Stimulated activated CD4-positive, alpha-beta T cell treated with anti-CD3 and anti-CD28 coated beads, Interleukin-1b, Interleukin-23, amount 100 ng/mL, for 1 hour (primary cell): ENCODE measurements at places on chromosomes 16 and 17.

- DNase-seq, result no peak
Measured at GRCh38 chr17:61235827-61236197, 163.8 kb upstream of the TBX2 start.

DNA sequence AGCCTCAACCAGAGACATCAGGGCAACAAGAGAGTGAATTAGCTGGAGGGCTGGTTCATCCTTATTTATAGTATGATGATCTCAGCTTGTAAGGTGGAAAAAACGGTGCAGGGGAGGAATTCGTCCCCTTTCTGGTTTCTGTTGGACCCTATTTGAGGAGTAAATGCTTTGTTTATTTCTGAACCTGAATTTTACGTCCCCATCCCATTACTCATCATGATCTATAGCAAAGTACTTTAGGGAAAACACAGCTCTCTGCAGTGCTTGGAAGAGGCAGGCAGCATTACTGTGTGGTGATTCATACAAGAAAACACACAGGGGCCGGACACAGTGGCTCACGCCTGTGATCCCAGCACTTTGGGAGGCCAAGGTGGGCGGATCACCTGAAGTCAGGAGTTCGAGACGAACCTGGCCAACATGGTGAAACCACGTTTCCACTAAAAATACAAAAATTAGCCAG is 8.0 kb upstream of the VAT1L start:
- DNase-seq, result no peak

- DNase-seq, result peak; percentile 99
Measured at GRCh38 chr17:74776044-74776962, at the start of gene NAT9. NAT9 (minus strand) TSS chr17:74776345; CDS start chr17:74775698, 647 bp downstream.

DNA sequence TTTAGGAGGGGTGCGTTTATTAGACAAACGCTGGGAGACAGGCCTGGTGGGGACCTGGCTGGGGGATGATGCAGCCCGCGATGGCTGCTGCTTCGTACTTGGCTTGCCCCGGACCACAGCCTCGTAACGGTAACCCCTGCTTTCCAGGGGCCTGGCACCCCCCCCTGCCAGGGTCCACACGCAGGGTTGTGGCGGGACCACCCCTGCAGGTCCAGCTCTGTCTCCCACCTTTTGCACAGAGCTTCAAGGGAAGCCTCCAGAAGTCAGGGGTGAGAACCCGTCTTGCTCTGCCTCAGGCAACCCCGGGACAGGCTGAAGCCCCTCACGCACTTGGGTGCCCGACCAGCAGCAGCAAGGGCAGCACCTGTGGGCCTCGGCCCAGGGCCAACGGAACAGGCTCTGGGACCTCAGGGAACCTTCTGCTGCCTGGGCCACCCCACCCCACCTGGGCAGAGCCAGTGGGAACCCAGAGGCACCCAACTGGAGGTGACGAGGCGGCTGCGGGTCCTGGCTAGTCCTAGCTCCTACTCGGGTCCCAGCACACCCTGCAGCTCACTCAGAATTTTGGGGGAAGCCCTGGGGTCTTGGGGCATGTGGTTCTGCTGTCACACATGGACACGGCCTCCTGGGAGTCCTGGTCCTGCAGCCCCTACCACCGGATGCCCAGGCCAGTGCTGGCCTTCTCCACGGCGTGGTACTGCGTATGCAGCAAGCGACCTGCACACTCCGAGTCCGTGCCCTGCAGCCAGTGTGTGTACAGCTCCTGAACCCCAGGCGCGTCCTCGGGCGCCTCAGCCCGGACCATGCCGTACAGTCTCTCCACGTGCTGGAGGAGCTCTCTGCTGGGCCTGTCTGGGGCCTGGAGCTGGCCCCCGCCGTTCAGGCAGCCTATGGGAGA is 3.1 kb downstream of the HAGHL start:
- DNase-seq, result no peak

GRCh38 chr17:28494445-28495188 is 11.5 kb upstream of the FOXN1 start:
- DNase-seq, result peak; percentile 57

- DNase-seq, result no peak
Measured at GRCh38 chr16:4393240-4393600, 21.6 kb downstream of the VASN start.

DNA sequence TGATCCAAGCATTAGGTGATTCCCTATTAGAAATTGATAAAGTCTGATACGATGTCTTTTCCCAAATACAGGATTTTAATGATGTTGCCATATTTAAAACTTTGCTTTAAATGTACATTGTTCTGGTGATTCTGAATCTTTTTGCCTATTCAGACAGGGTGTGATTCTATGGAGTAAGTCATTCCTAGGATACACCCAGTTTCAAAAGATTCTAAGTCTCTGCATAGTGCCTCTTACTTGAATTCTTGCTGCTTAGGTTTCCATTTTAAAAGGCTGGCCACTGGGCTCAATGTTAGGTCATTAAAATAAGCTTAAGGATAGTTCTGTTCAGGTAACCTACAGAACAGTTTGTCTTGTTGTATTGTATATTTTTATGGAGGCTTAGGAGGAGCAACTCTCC is 22.0 kb upstream of the ARL2BP start:
- DNase-seq, result no peak

GRCh38 chr16:49527611-49528010 is 154.0 kb downstream of the C16orf78 start:
- no peak for DNase-seq

GRCh38 chr17:65366102-65366844 is 195.2 kb downstream of the AXIN2 start:
- DNase-seq, result no peak

DNA sequence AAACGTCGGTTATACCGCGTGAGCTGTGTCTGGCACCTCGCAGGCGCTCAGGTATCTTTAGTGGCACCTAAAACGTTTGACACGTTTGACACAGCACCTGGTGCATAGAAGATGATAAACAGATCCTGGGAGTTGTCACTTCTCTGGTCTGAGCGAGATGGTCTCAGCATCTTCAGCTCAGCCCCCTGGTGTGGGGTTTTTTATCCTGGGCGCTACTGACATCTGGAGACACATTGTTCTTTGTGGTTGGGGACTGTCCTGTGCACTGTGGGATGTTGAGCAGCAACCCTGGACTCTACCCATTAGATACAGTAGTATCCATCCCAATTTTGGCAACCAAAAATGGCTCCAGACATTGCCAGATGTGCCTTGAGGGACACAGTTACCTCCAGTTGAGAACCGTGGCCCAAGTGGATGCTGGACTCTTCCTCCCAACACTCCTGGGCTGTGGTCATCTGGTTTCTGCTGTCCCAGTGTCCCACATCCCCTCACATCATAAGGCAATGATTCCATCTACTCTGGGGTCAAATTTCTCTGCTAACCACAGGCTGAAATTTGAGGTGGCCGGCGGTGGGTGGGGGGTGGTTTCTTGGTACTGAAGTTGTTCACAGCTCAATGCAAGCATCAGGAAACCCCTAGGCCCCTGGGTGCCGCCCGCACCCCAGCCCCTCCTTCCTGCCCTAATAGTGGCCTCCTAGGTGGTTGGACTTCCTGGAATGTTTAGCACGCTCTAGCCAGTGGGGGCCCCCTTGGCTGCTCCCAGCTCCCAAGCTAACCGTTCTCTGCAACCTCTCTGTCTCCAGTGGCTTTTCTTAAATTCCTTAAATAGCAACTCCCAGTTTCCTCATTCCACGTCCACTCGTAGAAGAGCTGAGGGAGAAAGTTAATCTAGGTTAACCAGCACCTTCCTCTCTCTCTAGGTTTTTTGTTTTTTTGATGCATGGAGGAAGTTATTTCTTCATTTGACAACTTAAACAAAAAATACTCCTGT is 124.8 kb downstream of the ABCC1 start:
- no peak for DNase-seq

- no peak for DNase-seq
Measured at GRCh38 chr16:17887963-17888362, 417.2 kb upstream of the XYLT1 start.

DNA sequence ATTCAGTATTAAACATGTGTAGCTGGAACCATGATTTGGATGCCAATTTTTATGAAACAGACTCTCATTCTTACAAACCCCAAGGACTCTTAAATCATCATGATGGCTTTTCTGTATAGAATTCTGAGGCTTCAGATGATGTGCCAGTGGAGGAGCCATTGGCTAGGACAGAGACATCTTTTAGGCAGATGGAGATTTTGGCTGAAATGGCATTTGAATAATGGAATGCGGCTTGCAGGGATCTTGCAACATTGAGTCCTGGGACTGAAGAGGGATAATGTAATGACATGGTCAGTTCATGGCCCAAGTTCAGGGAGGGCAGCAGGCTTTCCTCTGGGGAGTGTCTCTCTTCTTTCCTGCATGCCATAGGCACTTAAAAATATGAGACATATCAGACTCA is 172.4 kb downstream of the ABCA8 start:
- DNase-seq, result no peak

GRCh38 chr17:51402899-51403298 is 142.6 kb downstream of the UTP18 start:
- no peak for DNase-seq

DNA sequence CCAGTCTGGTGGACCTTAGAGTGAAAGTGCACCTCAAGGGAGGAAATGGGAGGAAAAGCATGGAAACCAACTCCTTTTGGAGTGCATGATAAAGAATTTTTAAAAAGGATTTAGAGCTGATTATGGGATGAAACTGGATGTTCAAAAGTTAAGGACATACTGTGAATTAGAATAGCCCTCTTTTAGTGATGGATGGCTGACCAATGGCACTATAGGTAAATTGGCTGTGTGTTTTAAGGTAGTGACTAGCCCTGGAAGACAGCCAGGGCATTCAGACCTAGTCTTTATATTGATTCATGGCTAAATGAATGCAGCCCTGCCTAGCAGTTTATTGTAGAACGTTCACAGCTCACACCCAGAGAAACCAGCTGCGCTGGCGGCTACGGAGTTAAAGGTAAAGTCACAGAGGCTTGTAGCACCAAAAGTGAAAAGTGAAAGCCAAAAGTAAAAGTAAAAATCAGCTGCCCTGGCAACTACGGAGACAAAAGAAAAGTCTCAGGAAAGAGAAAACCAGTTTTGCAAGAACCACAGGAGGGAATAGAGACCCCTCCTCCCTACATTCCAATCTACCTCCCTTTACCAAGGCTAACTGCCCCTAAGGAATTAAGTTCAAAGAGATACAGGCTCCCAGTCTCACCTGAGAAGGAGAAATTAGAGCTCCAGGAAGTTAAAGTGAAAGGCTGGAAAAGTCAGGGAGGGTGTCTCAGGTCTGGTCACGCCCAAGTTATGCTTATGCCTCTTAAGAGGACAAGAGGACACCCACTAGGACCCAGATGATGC is 21.8 kb downstream of the ACSM1 start:
- no peak for DNase-seq

GRCh38 chr17:9336817-9337216 is 238.8 kb downstream of the STX8 start:
- DNase-seq, result no peak

GRCh38 chr17:40791787-40792436 is 7.8 kb downstream of the KRT28 start:
- no peak for DNase-seq
